NCI-H2171 (cell line): ENCODE measurements at places on chromosomes 13 and 19.

- DNase-seq = no peak
Measured at GRCh38 chr13:74306496-74306895, 172.3 kb upstream of the KLF12 start.

- DNase-seq = no peak
Measured at GRCh38 chr13:111645598-111646455, 325.4 kb downstream of the TEX29 start.

- DNase-seq = no peak
Measured at GRCh38 chr13:30718661-30719524, 16.4 kb upstream of the ALOX5AP start.

GRCh38 chr13:105537113-105537512, 998.3 kb downstream of the EFNB2 start:
- no peak for DNase-seq

- DNase-seq = no peak
Measured at GRCh38 chr13:90999401-90999800, 348.1 kb upstream of the MIR17HG start.

DNA sequence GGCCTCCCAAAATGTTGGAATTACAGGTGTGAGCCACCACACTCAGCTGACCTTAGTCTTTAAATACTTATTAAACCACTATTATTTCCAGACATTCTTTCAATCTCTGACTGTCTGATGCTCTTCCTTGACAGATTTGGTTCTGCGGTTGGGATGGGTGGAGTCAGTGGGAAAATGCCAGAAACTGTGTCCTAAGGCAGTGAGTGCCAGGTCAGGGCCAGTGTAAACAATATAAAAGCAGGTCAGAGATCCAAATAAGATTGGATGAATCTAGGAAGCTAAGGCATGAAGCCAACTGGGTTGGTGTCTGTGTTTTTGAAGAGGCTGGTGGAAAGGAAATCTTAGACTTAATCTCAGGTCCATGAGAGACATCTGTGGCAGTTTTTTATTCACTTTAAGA, 74.7 kb downstream of the KLF5 start:
- no peak for DNase-seq

GRCh38 chr13:84377106-84377505, 494.8 kb upstream of the SLITRK1 start:
- no peak for DNase-seq

DNA sequence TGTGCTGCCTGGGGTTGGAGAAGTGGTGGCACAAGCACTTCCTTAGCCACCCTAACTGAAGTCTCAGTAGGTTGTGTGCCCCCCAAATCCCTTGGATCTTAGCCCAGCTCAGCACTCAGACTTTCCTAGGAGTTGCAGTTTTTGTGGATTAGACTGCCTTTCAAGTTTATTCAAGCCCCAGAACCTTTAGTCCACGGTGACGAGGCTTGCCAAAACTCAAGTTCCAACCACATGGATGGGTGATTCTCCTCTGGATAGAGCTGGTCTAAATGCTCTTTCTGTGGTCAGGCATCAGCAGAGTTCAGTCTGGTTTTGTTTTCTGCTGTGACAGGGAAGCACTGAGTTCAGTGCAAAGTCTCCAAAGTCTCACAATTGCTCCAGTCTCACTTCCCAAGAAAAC, 2858.7 kb downstream of the PCDH9 start:
- DNase-seq = no peak

DNA sequence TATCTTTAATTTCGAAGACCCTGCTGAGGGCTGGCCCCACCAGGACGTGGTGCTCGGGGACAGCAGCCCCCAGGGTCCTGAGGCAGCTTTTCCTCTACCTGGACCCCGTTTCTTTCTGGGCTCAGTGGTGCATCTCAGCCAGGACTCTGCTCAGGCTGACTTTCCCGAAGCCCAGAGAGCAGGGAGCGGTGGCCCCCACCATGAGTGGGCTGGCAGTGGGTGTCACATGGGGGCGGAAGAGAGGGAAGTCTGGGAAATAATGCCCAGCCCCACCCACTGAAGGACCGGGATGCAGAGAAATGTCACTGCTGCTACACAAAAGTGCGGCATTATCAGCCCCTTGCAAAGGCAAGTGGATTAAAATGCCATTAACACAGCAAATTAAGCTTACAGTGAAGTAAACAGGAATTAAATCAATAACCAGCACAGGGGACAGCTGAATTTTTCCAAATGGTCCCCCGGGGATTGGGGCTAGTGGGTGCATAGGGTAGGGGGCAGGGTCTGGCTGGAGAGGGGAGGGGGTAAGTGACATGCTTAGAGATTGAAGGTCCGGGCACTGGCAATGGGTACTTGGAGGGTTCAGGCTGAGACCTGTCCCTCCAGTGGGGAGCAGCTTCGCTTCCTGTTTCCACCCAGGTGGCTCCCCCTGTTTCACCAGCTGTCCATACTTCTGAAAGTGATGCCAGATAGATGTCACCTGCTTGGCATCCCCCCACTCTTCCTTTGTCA, 177.3 kb downstream of the URI1 start:
- no peak for DNase-seq

DNA sequence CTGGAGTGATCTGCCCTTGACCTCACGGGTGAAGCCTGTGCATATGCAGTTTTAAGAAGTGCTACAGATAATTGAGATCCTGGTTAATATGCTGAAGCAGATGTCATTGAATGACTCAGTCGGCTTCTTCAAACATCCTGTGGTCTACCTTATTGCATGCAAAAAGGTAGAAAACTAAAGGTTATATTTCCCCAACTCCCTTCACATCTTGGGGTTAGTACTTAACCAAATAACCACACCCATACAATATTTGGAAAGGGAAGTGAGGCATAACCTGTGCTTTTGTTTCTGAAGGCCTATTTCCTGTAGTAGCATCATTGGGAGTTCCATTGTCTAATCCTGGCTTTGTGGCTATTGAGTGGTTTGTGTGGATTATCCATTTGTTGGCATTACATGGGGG, 58.3 kb downstream of the RAP2A start:
- DNase-seq = no peak

DNA sequence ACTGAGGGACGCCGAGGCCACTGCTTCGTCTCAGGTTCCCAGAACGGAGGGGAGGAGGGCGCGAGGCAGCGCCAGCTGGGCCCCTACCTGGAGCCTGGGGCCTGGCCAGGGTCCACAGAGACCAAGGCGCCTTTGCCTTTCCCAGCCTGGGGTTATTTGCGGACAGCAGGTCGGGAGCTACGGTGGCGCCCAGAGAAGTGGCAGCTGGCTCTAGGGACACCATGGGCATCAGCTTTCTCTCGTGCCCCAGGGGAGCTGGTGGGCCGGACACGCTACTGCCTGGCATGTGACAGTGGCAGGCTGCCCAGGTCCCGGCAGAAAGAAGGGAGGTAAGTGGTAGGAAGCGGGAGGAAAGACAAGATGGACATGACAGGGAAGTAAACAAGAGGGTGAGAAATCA, 19.0 kb downstream of the AKT2 start:
- peak; percentile 51 for DNase-seq

GRCh38 chr13:98335721-98336120, 158.7 kb upstream of the RNF113B start:
- DNase-seq = no peak

DNA sequence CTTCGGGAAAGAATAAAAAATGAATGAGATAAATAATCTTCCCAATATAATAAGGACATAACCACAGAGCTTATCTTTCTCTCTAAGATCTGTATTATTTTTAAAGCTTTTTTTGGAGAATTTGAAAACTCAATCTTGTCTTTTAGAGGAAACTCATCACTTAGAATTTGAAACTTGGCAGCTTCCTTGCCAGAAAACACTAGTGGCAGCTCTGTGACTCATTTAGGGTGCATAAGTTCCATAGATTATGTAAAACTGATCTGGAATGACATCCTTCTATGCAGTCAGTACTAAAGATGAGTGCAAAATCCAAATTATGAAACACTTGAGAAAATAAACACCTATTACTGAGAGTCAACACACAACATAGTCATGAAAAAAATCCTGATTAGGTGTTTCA, 848.0 kb downstream of the DACH1 start:
- no peak for DNase-seq

DNA sequence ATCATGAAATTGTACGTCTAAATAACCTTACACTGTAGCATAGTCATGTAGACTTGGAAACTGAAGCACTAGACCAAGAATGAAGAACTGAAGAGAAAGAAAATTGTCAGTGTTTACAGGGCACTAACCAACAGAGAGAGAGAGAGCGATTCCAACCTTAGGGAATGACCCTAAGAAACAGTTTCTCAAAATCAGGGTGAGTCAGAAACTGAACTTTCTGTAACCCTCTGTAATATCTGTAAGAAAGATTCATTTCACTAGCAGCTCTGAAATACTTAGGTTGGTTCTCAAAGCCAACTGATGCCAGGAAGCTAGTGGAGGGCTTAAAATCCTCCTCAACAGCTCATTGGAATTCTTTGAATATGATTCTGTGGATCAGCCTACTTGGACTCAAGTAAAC, 936.9 kb downstream of the EFNB2 start:
- DNase-seq = no peak

- DNase-seq = no peak
Measured at GRCh38 chr19:55118401-55118991, 1.1 kb upstream of the PPP1R12C start.

DNA sequence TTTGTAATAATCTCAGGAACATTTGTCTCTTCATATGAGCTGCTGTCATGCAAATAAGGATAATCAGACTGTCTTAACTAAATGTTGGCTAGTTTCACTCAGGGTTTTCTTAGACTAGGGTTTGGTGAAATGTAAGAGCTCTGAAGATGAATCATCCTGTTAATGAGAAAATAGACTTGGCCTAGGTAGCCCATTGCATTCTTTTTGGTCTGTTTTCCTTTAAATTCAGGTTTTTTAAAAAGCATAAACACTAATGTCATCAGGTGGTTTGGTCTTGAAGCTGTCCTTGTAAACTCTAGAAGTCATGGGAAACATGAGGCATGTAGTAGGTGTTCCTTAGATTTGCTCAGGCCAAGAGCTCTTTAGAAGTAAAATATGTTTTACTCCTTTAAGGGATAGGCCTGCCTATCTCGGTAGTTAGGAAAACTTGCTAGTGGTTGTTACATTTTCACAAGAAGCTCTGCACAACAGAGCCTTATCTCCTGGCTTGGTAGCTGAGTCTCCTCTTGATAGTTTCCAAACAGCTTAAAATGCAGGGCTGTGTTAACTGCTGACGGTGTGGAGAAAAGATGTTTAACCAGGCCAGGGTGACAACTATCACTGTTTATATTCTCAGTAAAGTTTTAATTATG, 62.0 kb upstream of the C1QTNF9B start:
- no peak for DNase-seq

- DNase-seq = no peak
Measured at GRCh38 chr19:18594824-18595373, 6.3 kb downstream of the REX1BD start.

- DNase-seq = no peak
Measured at GRCh38 chr13:36665630-36666029, 8.2 kb upstream of the SERTM1 start.

DNA sequence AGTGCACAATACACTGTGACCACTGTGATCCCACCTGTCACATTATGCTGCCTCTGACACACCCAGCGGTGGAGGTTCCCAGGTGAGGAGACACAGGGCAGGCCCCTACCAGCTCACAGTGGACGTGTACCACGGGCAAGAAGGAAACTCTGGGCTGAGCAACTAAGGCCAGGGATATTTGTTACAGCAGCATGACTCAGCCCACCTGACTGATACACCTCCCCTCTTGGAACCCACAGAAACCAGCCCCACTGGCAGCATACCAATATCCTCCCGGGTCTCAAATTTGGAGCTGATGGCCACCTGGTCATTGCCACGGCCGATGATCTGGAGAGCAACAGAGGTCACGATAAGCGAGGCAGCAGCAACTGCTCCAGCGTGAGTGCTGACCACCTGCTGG, 14.9 kb downstream of the KLC3 start:
- no peak for DNase-seq

DNA sequence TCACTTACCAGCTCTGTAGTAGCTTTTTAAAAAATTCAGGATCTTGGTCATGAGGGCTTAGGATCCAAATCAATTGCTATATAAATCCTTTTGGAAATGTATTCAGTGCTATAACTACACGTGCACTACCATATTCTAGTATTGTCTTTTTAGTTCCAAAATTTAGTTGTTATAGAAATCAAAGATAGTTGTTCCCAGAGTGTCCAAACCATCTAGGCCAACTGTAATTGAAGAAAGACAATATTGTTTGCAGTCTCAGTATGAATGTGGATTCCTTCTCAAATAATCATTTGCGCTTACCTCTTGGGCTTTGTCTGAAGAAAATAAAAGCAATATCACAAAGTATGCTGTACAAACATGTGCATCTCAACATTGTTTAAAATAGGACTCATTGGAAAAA, 184.1 kb upstream of the EDNRB start:
- no peak for DNase-seq

- DNase-seq = peak; percentile 31
Measured at GRCh38 chr13:78976696-78977095, 317.7 kb upstream of the OBI1 start.

GRCh38 chr19:51680474-51680873, 12.7 kb upstream of the SPACA6 start:
- no peak for DNase-seq

- DNase-seq = no peak
Measured at GRCh38 chr13:40337651-40338050, 328.8 kb downstream of the FOXO1 start.

DNA sequence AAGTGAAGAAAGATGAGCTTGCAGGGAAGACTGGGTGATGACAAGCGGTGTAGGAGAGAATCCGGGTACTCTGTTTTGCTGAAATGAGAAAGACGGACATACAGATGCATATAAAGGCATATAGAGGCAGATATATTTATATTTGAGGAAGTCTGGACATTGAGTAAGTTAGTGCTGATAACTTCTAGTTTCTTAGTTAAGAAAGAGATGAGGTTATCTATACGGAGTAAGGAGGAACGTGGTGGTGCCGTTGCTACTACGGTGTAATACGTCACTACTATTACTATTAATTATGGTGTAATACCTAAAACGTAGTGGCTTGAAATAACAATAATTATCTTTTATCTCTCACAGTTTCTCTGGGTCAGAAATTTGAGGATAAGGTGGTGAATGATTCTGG, 9.8 kb upstream of the CPB2 start:
- no peak for DNase-seq

DNA sequence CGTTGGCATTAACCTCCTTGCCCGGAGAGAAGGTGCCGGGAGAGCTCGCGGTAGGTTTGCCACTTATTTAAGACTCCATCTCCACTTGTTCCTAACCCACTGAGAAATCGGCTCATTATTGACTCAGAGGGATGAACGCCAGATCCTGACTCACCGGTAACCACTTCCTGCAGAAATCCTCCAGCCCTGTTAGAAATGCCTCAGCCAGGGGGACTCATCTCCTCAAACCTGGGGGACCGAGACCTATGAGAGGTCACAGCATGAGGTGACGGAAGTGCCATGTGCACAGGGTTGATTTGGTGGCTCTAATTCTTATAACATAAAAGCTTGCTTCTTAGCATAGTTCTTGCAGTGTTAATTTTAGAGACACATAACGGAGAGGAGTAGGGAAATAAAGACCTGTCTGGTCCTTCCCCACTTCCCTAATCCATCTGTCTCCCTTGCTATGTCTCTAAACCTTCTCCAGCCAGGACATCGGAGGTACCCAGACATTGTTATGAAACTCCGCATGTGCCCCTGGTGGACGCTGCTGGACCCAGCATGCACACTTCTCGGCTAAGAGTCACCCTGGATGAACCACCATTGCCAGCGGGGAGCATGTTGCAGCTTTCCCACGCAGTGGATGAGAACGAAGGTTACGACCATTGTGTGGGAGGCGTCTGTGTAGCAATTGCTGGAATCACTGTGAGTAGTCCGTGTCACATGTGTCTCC, 158.9 kb downstream of the EFNB2 start:
- no peak for DNase-seq

GRCh38 chr19:43594710-43595604, 977 bp downstream of the IRGQ start:
- peak; percentile 6 for DNase-seq
